ENCODE measurements at places on chromosomes 16 and 17.

- no peak for DNase-seq
Observed at GRCh38 chr16:11561454-11561805, 25.3 kb downstream of the LITAF start.

- no peak for DNase-seq
Observed at GRCh38 chr17:6465206-6466003, 21.1 kb downstream of the PIMREG start.

DNA sequence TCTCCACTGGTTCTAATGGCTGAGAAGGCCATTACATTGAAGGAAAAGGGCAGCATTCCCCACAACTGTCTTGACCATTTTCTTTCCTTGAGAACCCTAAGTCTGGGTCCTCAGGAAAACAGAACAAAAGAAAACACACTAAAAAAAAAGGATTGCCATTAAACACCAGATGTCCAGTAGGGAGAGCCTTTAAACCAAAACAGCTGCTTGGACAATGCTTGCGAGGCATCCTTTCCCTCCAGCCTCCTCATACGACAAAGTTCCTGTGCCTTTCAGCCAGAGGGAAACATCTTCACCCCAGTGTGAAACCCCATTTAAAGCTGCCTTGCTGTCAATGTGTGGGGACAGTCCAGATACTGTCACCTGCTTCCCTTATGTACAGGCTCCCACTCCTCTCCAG, 74.3 kb downstream of the MMD start:
- no peak for DNase-seq

GRCh38 chr17:2237950-2238349, 65.6 kb downstream of the SMG6 start:
- DNase-seq: no peak

GRCh38 chr16:78543023-78543422, 443.6 kb downstream of the WWOX start:
- no peak for DNase-seq
